ENCODE measurements at places on chromosomes 4 and X.

DNA sequence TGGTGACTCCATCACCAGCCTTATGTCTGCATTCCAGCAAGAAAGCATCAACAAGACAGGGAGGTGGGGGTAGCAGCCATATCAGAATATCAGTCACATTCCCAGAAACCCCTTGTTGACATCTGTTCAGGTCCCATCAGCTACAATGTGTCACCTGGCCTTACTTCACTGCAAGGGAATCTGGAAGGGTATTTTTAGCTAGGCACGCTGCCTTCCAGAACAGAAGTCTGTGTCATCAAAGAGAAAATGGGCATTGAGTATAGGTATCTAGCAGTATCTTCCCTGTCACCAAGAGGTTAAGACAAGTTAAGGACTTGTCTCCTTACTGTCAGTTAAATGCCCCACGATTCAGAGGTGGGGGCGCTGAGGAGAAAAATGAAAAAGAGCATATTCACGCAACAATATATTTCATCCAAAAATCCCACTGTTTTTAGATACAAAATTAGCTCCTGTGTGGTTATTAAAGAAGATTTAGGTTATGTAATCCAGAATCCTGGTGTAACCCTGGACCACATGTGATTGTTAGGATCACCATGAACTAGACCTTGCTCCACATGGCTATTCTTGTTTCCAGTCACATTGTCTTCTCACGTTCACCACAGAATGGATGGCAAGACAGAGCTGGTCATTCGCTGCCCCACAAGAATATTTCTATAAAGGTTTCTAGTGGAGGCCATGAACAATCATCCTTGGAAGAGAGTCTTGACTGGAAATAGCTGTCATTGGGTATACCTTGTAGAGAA, 60.0 kb upstream of the PDHA1 start:
- DNase-seq: no peak

- DNase-seq: no peak
Observed at GRCh38 chrX:134801267-134801666, 143.0 kb upstream of the PLAC1 start.

- DNase-seq: peak; percentile 14
Observed at GRCh38 chr4:1072830-1073446, 40.4 kb downstream of the RNF212 start.

- DNase-seq: no peak
Observed at GRCh38 chr4:94063084-94063483, 144.6 kb upstream of the SMARCAD1 start.

DNA sequence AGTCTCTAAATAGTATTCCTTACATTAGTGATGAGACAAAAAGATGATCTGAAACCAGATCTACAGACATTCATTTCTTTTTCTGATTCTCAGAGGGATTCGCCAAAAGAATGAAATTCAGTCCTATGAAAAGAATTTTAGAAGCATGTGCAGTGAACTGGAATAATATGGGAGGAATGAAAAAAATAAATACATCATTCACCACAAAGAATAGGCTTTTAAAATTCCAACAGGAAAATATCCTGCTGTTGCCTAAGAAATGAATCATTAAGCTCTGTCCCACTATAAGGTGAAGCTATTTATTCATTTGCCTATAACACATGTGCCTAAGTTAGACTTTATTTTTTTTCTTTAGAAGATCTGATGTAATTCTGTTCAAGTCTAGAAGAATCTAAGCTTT, 165.9 kb downstream of the IL15 start:
- peak; percentile 89 for DNase-seq

- peak; percentile 73 for DNase-seq
Observed at GRCh38 chr4:123939621-123940020, 543.0 kb downstream of the SPRY1 start.

DNA sequence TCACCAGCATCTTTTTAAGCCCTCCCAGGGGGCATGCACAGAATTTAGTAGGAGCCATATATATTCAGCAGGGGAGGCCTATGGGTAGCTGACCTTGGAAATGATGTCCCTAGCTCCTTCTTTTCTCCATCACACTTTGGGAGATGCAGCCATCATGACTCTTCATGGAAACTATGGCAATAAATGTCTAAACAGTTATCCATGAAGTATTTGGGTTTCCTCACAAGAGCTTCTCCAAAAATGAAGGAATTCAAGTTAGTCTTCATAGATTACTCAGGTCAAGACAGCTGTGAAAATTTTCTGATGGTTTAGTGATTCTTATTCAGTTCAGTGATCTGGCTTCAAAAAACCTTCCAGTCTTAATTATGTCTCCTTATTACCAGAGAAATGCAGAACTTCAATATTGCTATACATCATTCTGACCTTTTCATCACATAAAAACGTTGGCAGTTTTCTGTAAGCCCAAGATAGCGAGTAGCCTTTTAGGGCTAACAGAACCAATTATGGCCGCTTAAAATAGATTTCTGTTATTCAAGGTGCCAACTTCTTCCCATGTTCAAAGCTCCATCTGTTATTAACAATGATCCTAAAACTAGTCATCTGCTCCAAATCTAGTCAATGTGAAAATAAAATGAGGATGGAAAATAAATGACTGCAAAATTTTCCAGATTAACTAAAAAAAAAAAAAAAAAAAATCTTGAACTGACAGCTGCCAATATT, 52.5 kb downstream of the TMEM156 start:
- no peak for DNase-seq

GRCh38 chr4:84151574-84151973, 347.5 kb downstream of the NKX6-1 start:
- DNase-seq: no peak

- no peak for DNase-seq
Observed at GRCh38 chrX:124981420-124981819, 338.3 kb upstream of the TEX13C start.

DNA sequence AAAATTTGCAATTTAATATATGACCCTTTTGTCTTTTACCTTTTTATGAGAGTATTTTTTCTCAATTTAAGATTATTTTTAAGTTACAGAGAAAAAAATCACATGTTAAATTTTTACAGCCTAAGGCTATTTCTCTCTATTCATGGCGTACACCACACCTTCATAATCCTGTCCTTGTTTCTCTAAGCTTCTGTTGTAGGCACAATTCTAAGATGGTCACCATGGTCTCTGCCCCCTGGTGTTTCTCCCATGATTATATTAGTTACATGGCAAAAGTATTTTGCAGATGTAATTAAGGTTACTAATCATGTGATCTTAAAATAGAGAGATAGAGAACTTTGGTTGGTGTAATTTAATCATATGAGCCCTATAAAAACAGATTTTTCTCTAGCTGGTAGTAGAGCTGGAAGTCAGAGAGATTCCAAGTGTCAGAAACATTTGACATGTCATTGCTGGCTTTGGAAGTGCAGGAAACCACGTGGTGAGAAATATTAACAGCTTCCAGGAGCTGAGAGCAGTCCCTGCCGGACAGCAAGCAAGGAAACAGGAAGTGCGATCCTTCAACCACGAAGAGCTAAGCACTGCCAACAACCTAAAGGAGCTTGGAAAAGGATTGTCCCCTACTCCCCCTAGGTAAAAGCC, 89.8 kb downstream of the EIF4E start:
- no peak for DNase-seq

DNA sequence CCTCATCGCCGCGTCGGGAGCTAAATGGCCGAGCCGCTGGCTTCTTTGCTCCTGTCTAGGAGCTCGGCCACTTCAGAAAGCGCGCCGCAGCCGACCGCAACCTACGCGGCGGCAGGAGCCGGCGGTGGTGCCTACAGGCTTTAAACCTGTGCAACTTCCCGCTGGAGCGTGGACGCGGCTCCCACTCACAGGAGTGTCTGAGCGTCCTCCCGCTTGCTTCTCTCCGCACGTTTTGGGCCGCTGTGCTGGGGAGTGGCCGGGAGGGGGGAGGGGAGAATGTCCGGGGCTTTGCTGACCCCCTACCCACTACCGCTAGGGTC, 1.0 kb downstream of the NHSL2 start:
- DNase-seq: no peak

- DNase-seq: no peak
Observed at GRCh38 chr4:78722320-78722719, 53.8 kb upstream of the BMP2K start.

- no peak for DNase-seq
Observed at GRCh38 chrX:79182616-79183015, 38.1 kb downstream of the GPR174 start.

DNA sequence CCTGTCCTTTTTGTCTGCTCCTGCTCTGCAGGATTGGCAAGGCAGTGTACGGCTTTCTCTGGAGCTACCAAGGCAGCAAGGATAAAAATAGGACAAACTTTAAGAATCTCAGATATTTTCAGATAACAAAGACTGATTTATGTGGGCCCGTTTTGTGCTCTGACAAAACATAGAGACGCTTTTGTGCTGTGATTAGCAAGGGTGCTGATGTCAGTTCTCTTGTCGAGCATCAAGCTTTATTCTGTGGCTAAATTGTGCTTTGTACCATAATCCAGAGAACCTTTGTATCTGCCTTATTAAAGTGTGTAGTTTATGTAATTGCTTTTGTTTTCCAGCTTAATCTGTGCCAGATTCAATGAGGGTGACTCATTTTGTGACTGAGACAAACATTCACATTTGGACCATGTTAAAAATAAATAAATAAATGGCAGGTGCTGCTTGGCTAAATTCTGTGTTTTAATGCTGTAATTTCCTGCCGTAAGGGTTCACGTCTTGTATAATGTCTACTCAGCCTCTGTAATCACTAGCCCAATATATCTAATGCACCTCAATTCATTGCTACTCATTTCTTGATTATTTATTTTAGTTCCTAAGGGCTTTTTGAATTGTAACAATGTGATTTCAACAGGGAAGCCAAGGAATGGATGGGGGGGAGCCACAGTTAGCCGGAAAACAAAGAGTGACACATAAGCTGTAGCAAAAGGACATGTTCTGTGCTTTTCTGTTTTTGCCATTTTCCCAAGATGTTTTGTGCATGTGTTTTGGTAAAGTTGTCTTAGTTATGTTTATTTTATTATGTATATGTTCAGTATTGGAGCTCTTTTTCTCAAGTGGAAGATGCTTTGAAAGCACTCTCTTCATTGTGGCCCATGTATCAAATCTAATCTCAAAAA, 75.1 kb downstream of the GAB1 start:
- DNase-seq: no peak

GRCh38 chr4:146214238-146214637, at the start of gene REELD1:
REELD1 (plus strand) TSS chr4:146214538; CDS start chr4:146216953, 2,415 bp downstream.
- DNase-seq: no peak

DNA sequence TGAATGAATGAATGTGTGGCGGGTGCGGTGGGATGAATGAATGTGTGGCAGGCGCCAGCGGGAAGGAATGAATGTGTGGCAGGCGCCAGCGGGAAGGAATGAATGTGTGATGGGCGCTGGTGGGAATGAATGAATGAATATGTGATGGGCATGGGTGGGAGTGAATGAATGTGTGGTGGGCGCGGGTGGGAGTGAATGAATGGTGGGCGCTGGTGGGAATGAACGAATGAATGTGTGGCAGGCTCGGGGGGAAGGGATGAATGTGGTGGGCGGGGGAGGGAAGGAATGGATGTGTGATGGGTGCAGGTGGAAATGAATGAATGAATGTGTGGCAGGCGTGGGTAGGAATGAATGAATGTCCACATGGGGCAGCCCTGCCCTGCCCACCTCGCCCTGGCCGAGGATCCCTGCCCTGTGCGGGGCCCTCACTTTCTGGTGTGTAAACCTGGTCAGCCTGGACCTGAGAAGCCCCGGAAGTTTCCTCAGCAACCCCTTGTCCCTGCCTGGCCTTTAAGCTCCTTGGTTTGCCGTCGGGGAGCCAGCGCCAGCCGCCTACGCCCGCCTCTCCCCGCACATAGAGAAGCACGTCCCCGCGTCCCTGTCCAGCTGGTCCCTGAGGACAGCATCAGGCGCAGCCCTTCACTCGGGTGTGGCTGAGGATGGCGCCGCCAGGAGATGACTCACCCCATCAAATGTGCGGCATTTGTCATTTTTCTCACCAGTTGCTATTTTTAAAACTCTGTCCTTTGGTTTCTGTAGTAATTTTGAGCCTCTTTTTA, 112.8 kb upstream of the LRPAP1 start:
- no peak for DNase-seq

DNA sequence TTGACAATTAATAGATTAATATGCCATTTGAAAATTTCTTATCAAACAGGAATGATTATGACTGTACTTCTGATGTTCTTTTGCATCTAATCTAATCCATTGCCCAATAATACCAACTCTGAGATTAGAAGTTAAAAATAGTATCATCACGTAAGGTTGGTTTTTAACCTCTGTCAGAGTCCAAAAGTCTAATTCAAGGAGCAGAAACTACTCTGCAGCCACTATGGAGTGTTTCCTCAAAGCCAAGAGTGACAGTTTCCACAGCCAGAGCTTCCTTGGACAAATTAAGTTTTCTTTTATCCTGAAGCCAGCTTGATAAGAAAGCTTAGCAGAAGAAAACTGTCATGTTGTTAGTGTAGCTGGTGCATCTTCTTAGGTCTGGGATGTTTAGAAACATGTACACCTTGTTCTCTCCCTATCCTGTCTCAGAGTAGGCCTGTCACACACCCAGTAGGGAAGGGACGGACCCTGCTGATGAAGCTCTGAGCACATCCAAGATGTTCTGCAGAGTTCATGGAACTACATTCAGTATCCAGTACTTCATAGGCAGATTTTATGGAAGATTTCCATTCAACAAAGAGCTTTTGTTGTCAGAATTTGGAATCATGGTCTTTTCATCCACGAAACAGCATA, 20.4 kb upstream of the PI4K2B start:
- no peak for DNase-seq

DNA sequence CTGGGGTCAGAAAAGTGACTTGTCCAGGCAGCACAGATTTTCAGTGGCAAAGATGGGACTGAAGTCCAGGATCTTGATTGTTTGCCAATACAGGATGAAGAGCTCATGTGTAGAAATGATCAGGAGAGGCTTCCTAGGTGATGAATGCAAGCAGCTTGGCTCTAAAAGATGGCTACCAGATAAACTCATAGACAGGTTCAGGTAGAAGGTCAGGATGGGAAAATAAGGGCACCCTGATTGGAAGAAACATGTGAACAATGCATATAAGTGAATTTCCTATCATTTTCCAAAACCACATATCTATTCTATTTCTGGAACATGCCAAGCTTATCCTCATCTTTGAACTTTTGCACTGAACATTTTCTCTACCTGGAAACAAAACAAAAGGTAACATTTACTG, 87.7 kb downstream of the FAM13A start:
- no peak for DNase-seq

DNA sequence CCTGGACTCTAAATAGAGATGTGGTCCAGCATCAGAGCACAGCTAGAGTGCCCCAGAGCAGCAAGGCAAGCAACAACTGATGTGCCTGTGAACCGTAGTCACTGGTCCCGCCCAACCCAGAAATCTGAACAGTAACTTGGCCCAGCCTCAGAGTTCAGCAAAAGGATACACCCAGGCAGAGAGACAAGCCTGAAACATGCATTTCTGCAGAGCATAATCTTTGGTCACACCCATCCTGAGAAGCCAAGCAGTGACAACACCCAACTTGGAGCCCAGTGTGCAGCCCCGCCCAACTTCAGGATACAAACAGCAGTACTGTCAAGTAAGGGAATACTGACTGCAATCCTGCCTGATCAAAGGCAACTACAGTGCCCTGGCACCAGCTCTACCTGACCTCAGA, 78.9 kb downstream of the CCDC160 start:
- DNase-seq: no peak

DNA sequence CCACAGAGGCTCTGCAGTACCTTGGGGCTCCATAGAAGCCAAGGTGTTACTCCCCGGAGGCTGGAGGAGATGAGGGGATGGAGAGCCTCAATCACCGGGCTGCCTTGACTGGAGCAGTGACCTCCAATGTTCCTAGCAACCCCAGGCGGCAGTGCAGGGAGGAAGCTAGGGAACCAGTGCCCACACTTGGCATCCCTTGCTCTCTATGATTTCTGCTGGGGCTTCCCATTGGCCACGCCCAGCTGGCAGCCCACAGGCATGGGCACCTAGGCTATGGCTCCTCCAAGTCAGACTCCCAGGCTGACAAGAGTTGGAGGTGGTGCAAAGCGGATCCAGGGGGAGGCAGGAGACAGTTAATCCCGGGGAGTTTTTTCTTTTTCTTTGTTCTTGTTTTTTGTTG, 229.7 kb downstream of the EVC2 start:
- no peak for DNase-seq

Data from fibroblast of skin of left quadriceps (primary cell).